ENCODE measurements at places on chromosomes 1 and 21.

DNA sequence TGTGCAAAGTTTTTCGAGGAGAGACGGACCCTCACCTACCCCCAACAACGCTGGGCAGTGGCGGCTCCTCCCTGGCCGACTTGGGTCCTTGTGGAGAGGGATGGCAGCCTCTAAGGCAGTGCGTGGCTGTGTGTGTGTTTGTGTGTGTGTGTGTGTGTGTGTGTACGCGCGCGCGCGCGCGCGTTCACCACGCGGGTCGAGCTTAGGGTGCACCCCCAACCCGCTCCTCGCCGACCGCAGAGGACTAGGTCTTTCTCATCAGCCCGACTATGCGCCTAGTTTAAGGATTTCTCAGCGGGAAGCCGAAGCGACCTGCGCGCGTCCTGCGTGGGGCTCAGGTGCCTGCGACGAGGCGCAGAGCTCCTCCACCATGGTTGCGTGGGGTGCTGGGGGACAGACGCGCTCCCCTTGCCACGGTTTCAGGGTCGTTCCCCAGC is 940 bp downstream of the SOX13 start:
- DNase-seq: no peak

GRCh38 chr1:24897263-24898151 is 32.6 kb downstream of the RUNX3 start:
- no peak for DNase-seq

GRCh38 chr1:2441746-2442145 is 29.4 kb upstream of the PEX10 start:
- DNase-seq: no peak

DNA sequence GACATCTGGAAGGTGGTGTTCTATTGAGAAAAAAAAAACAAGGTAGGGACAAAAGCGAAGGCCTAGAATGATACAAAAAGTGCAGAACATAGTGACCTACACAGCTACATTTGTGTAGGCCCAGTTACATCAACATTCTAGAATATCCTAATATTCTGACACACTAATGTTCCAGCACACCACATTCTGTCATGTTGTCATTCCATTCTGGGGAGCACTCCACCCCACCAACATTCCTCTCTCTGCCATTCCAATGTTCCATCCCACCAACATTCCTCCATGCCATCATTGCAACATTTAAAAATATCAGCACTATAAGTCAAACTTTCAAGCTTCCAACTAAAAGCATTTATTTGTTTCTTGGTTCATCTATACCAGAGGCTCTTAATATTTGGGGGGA is 28.5 kb downstream of the COA7 start:
- DNase-seq: no peak

DNA sequence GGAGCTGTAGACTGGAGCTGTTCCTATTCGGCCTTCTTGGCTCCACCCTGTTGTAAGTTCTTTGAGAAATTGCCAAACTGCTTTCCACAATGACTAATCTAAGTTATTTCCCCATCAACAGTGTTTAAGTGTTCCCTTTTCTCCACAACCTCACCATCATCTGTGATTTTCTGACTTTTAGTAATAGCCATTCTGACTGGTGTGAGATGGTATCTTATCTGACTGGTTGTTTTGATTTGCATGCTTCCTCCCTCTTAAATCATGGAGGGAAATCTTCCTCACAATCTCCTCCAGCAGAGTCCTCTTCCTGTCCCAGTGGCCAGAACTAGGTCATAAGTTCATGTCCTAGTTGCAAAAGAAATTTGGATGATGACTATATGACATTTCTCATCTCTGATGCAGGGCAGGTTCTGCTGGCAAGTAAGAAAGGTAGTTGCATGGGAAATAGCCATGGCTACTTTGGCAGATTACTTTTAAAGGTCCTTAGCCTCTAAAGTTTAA is 294.0 kb downstream of the LRRC40 start:
- peak; percentile 4 for DNase-seq

DNA sequence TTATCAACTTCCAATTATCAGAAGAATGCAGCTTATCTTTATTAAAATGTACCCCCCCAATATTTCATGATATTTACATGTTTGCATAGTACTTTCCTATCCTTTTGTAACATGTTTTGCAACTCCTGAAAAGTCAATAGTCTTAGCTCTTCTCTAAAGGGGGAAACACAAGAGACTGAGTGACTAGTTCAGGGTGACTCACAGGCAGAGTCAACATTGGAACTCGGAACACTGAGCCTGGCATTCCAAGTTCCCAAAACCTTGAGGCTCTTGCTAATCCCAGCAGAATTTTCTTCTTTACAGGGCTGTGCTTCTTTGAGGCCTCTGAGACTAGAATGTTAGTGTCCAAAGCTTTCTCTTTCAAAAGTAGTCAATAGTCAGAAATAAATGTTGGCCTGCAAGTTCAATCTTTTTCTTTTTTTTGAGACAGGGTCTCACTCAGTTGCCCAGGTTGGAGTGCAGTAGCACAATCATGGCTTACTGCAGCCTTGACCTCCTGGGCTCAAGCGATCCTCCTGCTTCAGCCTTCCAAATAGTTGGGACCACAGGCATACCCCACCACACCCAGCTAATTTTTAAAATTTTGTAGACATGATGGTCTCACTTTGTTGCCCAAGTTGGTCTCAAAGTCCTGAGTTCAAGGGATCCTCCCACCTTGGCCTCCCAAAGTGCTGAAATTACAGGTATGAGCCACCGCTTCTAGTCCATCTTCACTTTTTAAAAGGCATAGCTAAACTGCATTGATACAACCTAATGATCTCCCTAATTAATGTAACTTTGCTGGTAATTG is 37.5 kb downstream of the ZNF281 start:
- no peak for DNase-seq

- no peak for DNase-seq
Observed at GRCh38 chr1:231632119-231632518, 5.5 kb downstream of the DISC1 start.

- no peak for DNase-seq
Observed at GRCh38 chr1:181140398-181140797, 51.9 kb downstream of the IER5 start.

DNA sequence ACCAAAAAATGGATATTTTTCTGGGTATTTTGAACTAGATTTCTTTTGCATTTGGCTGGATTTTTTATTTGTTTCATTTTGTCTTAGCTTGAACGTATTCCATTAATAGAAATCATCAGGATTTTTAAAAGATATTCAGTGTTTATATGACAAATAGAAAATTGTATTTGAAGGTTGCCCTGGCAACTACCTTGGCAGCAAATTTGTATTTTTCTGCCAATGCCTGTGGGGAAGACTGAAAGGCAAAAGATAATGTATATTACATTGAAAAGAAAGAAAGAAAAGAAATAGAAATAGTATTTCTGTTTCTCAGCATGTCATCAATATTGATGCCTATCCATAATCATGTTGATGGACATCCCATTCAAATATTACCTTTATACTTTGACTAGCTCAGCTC is 16.8 kb downstream of the VCAM1 start:
- DNase-seq: no peak

- peak; percentile 59 for DNase-seq
Observed at GRCh38 chr1:24955161-24955560, 25.1 kb upstream of the RUNX3 start.

DNA sequence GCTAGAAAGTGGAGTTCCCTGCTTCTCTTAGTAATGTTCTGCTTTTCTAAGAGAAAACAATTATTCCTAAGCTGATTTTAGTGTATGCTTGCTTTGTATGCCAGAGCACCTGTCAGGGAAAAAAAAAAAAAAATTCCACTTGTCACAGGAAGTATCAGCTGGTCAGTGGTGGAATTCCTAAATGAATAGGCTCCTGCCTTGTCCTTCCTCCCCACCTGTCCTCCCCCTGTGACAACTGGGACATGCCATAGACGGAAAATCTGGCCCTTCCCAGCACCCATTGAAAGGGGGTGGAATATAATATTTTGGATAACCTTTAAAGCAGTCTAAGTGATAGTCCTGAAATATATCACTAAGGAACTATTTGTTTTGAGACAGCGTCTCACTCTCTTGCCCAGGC is 10.8 kb downstream of the FNDC5 start:
- DNase-seq: no peak

- no peak for DNase-seq
Observed at GRCh38 chr1:27539901-27540861, 50.2 kb upstream of the WASF2 start.

DNA sequence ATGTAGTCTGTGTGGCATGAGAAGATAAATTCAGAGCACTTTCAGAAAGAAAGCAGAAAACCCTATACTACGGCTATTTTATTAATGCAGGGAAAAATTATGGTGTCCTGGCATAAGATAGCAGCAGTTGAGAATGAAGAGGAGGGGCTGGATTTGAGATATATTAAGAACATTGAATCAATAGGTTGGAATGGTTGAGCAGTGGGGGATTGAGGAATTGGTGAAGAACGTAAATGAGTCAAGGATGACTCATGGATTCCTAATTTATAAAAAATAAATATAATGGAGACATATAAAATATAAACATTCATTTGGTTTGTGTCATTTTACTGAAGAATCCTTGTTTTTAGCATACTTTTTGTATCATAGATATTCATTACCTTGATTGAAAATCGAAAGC is 234.3 kb upstream of the ADAMTS5 start:
- no peak for DNase-seq

- no peak for DNase-seq
Observed at GRCh38 chr21:38486706-38487105, 11.6 kb downstream of the ERG start.

GRCh38 chr1:234918181-234918841 is 210.3 kb downstream of the TOMM20 start:
- DNase-seq: no peak

DNA sequence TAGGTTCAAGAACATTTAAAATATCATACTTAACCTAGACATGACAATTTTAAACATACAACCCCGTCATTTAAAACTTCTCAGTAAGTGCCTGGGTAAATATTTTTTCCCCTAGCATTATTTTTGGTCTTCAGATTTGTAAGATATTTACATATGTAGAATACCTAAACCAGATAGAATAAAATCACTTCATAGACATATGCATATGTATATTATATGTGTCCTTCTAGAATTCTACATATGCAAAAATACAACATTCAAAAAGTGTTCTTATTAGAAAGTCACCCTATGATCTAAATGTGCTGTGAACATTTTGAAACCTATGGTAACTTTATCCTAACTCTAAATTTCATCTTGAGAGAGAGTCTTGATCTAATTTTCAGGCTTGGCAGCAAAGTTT is 1467.0 kb upstream of the B3GALT2 start:
- DNase-seq: no peak

GRCh38 chr21:30818837-30819610 is 6.0 kb upstream of the KRTAP8-1 start:
- DNase-seq: no peak

- DNase-seq: no peak
Observed at GRCh38 chr1:87061742-87062156, 147.3 kb downstream of the HS2ST1 start.

DNA sequence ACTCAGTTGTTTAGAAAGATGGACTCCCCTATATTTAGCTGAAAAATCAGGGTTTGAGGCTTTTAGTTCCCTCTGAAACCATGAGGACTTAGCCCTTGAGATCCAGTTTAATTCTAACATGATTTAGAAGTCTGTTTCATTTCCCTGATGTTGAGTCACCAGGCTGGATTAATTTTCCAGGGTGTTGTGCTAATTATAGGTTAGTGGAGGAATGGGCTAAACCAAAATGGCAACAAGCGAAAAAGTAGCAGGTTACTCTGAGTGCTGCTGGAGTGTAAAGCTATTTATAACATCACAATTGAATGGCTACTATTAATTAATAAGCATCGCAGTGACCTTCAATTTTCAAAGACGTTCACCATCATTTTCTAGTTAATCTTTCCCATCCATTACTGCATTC is 15.5 kb upstream of the USP24 start:
- no peak for DNase-seq

- no peak for DNase-seq
Observed at GRCh38 chr1:153343811-153344717, 4.6 kb downstream of the PGLYRP4 start.

- no peak for DNase-seq
Observed at GRCh38 chr1:100335436-100335835, 16.9 kb upstream of the CDC14A start.

Data from hematopoietic multipotent progenitor cell (in vitro differentiated cells).